Left cardiac atrium (tissue), 4 donors: ENCODE measurements at places on chromosomes 13 and 19. TPM values are rescaled to one million over a fixed set of nuclear protein-coding genes. Genes with fewer than 3 reads are reported as not detected.
A peak's percentile ranks its signal among the peaks of the same experiment; 100 is the strongest.

Gene HIPK4
- total RNA-seq: 0.10 TPM

DNA sequence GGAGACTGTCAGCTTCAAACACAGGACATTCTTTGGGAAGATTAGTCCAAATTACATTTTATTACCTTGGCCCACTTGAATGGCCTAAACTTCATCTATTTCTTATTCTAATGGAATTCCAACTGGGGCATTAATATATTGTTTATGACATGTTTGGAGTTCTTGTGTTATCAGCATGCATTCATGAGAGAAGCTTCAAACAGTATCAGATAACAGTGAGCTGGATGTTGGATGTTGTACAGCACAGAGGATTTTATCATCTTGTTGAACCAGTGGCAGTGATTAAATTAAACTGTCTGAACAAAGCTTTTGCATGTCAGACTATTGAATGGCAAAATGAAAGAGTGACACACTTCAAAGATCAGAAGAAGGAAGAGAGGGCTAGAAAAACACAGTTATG is 50.0 kb downstream of the MZT1 start:
- no peak for DNase-seq

Gene ZIC5
- not detected for total RNA-seq

Gene ERFL
- total RNA-seq: not detected

DNA sequence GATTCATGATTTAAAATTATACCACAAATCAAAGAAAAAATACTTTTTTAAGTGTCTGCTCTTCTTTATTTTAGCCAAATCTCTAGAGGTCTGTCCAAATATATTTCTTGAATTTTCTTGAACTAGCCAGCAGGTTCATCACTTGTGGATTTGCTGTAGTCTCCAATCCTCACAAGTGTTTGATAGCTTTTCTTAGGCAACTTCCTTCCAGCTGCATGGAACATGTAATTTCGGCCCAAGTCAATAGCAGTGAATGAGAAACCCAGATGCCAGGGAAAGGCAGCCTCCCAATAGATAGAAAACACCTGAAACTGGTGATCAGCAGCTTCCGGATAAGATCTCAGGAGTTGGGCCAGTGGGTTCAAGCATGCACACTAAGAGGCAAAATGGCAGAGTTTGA is 15.6 kb upstream of the RNASEH2B start:
- DNase-seq: no peak

GRCh38 chr13:44796597-44797490 is 192.4 kb downstream of the NUFIP1 start:
- no peak for DNase-seq

Gene ZNF541
- total RNA-seq: 0.13 TPM

Gene NTN5
- total RNA-seq: 0.21 TPM

Gene NTF4
- 1.2 TPM for total RNA-seq

- DNase-seq: no peak
These were observed 434.7 kb downstream of the DIAPH3 start for GRCh38 chr13:59728896-59729545.

GRCh38 chr13:110555601-110556223 is 5.8 kb downstream of the RAB20 start:
- no peak for DNase-seq

Gene SHISA7
- not detected for total RNA-seq

- DNase-seq: no peak
These were observed 5.5 kb upstream of the PTGER1 start for GRCh38 chr19:14480700-14481079.

GRCh38 chr13:109783447-109783814 is 3.0 kb downstream of the IRS2 start:
- no peak for DNase-seq

Gene SMARCA4
- 53.6 TPM for total RNA-seq

- no peak for DNase-seq
These were observed 1070.6 kb downstream of the PCDH9 start for GRCh38 chr13:66159511-66159910.

- peak; percentile 48 for DNase-seq
These were observed 2.4 kb downstream of the DZIP1 start for GRCh38 chr13:95642028-95642621.

Gene GPR4
- 5.2 TPM for total RNA-seq

GRCh38 chr19:15702534-15702930 is 25.3 kb upstream of the OR10H2 start:
- peak; percentile 81 for DNase-seq

DNA sequence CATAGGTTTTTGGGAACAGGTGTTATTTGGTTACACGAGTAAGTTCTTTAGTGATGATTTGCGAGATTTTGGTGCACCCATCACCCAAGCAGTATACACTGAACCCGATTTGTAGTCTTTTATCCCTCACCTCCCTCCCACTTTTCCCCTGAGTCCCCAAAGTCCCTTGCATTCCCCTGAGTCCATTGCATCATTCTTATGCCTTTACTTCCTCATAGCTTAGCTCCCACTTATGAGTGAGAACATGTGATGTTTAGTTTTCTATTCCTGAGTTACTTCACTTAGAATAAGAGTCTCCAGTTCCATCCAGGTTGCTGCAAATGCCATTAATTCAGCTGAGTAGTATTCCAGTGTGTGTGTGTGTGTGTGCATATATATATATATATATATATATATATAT is 97.2 kb upstream of the EDNRB start:
- no peak for DNase-seq

Gene APOE
- 43.5 TPM for total RNA-seq

GRCh38 chr19:10189616-10190015 is 5.1 kb downstream of the DNMT1 start:
- no peak for DNase-seq

- DNase-seq: no peak
These were observed 4.3 kb upstream of the PSMC4 start for GRCh38 chr19:39966617-39967016.

Gene STOML3
- not detected for total RNA-seq

DNA sequence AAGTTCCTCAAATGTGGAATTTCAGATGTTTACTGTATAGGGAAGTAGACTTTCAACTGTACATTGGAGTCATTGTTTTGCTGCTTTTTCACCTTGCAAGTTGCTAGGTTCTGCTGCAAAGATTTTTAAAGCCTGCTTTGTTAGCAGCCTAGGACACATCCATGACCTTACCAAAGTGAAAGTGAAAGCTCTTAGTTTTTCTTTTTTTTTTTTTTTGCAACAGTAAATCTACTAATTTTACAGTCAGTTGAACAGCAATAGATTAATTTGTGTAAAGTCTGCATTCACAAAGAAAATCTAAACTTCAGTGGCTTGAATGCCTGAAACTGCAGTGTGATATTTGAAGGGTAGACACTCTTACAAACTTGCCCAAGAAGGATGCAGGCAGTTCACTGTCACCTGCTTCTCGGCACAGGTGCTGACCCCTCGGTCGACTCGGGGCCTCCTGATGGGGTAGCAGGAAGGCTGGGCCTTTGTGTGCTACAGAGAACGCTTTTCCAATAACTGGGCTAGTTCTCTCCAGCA is 5.0 kb upstream of the MTIF3 start:
- DNase-seq: no peak

Gene ALDH16A1
- total RNA-seq: 17.5 TPM

DNA sequence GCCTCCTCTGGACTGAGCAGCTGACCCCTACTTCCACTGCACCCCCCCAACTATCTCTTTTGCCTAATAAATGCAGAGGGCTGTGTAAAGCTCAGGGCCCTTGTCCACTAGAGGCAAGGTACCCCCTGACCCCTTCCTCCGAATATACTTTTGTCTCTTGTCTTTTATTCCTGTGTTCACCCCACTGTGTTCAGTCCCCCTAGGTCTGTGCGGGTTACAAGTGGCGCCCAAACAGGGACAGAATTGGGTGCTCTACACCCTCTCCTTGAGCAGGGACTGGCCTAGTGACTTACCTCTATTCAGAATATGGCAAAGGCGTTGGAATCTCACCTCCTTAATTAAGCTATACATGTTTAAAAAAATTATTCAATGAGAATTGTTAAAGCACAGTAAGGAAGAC is 15.0 kb downstream of the ZNF350 start:
- no peak for DNase-seq

- DNase-seq: peak; percentile 52
These were observed 110.9 kb downstream of the KL start for GRCh38 chr13:33127009-33127551.

DNA sequence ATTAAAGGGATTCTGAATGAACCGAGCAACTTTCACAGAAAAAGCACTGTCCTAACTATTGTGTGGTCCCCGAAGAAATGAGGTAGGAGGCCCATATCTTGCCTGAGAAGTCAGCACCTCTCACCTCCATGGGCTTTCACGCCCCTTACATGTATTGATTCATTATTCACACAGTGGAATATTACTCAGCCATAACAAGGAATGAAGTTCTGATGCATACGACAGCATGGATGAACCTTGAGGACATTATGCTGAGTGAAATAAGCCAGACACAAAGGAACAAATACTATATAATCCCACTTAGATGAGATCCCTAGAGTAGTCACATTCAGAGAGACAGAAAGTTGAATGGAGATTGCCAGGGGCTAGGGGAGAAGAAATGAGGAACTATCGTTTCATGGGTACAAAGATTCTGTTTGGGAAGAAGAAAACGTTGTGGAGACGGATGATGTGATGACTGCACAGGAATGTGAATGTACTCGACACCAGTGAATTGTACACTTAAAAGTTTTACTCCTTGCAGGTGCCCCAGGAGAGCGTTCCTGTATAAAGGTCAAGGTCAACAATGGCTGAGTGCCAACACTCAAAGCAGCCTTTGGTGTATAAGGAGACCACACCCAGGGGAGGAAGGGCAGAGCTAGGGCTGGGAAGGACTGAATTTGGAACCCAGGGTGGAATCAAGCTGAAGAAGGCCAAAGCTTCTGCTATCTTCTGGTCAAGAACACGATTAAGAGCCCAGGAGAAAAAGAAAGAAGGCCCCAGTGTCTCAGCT is 22.5 kb downstream of the ZIC5 start:
- no peak for DNase-seq

Gene TBC1D4
- total RNA-seq: 54.2 TPM

DNA sequence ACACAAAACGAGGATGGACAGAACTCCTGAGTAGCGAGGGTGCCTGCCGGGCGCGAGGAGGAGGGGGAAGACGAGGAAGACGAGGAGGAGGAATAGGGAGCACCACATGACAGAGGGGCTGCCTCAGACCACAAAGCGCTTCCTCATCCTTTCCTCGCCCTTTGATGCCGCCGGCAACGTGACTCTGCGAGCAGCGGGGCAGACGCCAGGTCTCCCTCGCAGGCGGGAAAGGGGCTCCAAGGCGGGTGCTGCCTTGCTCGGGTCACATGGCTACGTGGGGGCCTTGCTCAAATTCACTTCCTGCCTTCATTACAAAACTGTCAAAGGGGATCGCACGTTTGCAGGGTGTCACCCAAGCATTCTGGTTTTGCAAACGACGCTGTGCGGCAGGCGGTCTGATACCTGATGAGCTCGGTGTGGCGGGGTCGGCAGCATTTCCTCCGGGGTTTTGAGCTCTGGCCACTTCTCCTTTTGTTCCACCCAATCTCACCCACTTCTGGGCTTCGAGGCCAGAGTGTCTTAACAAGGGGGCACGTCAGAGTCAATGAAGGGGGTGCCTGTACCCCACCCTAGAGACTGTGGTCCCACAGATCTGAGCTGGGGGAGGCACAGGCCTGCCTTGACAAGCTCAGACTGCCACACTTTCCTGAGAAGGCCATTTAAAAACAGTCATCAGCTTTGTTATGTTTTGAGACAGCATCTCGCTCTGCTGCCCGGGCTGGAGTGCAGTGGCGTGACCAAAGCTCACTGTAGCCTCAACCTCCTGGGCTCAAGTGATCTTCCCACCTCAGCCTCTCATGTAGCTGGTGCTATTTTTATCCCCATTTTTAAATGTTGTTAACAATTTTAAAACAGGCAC is 14.9 kb downstream of the MAP2K2 start:
- no peak for DNase-seq

DNA sequence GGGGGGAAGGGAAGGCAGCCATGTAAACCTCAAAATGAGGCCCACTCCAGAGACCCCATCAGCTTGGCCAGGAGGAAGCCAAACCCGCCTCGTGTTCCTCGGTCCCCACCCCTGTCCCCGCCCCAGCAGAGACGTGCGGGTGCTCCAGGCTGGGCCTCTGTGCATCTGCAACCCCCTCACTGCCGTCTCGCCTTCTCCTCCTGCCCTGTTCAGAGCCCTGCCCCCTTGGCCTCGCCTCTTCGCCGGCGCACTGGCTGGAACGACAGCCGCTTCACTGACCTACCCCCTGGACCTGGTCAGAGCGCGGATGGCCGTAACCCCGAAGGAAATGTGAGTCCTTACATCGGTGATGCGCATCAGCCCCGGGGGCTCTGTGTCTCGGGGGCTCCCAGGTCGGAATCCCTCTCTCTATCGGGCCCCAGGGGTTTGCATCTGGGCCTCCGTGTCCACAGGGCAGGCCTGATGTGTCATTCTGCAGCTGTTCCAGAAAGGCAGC is 32.2 kb downstream of the TMEM161A start:
- peak; percentile 46 for DNase-seq

DNA sequence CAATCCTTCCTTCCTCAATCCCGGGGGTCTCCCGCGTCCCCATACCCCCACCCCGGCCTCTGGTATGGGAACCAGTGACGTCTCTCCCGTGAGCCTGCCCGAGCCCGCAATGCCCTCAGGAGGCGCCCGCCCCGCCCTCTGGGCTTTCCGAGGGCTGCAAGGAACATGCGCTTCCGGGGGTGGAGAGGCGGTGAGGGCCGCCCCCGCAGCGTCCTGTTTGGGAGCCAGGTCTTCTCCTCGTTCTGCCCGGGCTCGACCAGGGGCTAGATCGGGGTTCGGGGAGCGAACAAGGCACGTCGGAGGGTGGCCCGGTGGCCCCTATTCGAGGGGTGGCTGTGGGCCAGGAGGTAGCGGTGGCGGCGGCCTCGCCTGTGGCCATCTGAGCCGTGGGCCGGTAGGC is 6.6 kb upstream of the TEX101 start:
- no peak for DNase-seq

Gene KPNA3
- total RNA-seq: 39.3 TPM

DNA sequence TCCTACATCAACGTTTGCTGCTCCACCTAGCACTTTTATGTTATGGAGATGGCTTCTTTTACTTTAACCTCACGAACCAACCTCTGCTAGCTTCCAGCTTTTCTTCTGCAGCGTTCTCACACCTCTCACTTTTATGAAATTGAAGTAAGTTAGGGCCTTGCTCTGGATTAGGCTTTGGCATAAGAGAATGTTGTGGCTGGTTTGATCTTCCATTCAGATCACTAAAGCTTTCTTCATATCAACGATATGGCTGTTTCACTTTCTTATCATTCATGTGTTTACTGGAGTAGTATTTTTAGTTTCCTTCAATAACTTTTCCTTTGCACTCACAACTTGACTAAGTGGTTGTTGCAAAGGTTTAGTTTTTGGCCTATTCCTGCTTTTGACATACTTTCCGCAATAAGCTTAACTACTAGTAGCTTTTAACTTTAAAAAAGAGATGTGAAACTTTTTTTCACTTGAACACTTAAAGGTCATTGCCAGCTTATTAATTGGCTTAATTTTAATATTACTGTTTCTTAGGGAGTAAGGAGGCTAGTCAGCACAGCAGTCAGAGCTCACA is 60.0 kb upstream of the SPRY2 start:
- no peak for DNase-seq

GRCh38 chr19:46210669-46211068 is 18.9 kb upstream of the IGFL1 start:
- DNase-seq: no peak
